CD14-positive monocyte (primary cell): ENCODE measurements at places on chromosomes 7 and 10. TPM values are rescaled to one million over a fixed set of nuclear protein-coding genes. Genes with fewer than 3 reads are reported as not detected.

GRCh38 chr10:119478111-119478802, 64.3 kb downstream of the RGS10 start:
- DNase-seq = no peak
- H3K36me3 ChIP-seq = no peaks in the 10 kb centered on the region
- no peak overlapping the region for H3K4me3 ChIP-seq
- peaks cover 4% of the 10 kb centered on the region for H3K4me1 ChIP-seq
- no peak overlapping the region for H3K27ac ChIP-seq
- no peaks in the 10 kb centered on the region for H3K27me3 ChIP-seq

- no peak for DNase-seq
- H3K27me3 ChIP-seq = peaks cover 16% of the 10 kb centered on the region
- peaks cover 24% of the 10 kb centered on the region for H3K36me3 ChIP-seq
- peak overlapping the region; percentile 90 for H3K4me3 ChIP-seq
Observed at GRCh38 chr10:102245932-102246251, 560 bp downstream of the GBF1 start.

The ITIH2 gene
- polyA plus RNA-seq = not detected

DNA sequence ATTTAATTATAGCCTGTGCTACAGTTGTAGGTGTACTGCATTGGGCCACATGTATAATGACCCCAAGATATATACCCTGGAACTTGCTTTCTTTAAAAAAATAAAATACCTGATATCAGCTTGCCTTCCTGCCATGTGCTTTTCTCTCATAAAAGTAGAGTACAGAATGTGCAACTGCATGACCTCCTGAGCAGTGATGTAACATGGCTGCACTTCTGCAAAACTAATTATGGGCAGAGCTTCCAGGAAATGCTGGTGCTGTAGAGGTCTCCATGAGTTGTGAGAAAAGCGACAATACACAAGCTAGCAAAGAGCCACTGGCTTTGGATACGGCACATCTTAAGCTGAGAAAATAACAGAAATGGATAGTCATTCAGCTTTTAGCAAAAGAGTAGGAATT, 6.5 kb upstream of the ERLIN1 start:
- H3K4me3 ChIP-seq = no peak overlapping the region
- H3K4me1 ChIP-seq = peaks cover 23% of the 10 kb centered on the region
- H3K36me3 ChIP-seq = peaks cover 83% of the 10 kb centered on the region
- no peaks in the 10 kb centered on the region for H3K27me3 ChIP-seq

DNA sequence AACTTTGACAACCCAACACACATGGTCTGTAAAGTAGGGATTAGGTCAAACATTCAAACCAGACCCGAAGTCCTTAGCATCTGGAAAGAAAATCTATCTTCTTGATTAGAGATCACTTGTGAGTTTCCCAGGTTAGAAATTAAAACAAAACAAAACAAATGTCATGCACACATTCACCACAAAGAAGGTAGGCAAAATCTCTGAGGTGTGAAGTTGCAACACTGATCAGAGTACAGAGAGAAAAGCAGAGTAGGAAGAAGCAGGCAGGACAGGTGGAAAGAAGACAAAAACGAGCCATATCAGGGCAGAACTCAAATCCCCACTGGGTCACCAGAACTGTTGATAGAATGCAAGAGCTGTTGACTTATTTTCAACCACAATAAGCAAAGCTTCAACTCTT, 102.8 kb upstream of the THSD7A start:
- H3K27me3 ChIP-seq = no peaks in the 10 kb centered on the region
- no peak overlapping the region for H3K4me3 ChIP-seq
- DNase-seq = no peak
- no peaks in the 10 kb centered on the region for H3K4me1 ChIP-seq

DNA sequence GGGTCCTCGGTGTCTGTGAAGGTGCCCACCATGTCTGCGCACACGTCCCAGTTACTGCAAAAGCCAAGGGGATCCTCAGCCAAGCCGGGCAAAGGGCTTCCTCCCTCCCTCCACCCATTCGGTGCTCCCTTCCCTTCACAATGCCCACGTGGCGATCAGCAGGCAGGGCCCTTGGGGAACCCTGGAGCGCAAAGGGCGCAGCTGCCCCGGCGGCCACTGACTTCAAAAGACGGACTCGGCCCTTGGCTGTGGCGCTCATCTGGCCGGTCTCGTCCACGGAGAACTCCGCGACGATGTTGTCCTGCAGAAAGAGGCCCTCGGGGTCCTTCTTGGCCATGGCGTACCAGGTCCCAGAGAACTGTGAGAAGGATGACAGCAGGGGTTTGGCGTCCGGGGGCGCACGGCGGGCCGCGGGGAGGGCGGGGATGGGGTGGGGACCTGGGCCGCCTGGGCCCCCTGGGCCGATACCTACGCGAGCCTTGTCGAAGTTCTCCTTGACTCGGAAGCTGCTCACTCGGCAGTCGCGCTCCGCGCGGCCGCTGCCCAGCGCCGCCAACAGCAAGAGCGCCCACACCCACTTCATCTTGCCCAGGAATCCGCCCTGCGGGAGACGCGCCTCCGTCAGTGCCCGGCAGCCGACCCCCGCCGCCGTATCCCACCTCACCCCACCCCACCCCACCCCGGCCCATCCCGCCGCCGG, 439 bp downstream of the RBP4 start:
- peak overlapping the region; percentile 69 for H3K4me3 ChIP-seq
- H3K36me3 ChIP-seq = no peaks in the 10 kb centered on the region
- H3K27me3 ChIP-seq = peaks cover 30% of the 10 kb centered on the region
- no peak overlapping the region for H3K27ac ChIP-seq
- DNase-seq = no peak

DNA sequence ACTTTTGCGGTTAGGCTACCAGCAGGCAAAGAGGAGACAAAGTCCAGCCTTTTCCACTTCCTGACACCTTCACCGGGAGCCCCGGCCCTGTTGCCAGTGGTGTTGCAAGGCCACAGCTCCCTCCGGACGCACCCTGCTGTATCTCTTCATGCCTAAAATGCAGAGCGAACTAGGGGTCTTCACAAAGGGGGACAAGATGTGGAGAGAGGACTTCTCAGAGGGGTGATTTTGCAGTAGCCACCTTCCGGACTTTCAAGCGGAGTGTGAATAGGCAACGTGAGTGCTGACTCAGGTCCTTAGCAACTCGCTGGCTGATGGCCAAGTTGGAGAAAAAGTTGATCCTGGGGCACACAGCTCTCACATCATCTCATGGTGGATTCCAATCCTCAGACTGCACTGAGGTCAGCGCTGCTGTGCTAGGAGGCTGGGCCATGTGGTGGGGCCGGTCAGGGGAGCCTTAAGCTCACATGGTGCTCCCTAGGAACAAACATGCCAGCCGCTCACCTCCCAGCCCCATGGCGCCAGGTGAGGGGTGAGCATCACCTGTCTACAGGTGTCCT, 166.3 kb downstream of the LCOR start:
- no peaks in the 10 kb centered on the region for H3K4me1 ChIP-seq
- DNase-seq = no peak
- H3K27ac ChIP-seq = no peak overlapping the region
- H3K27me3 ChIP-seq = no peaks in the 10 kb centered on the region
- H3K36me3 ChIP-seq = no peaks in the 10 kb centered on the region

- no peaks in the 10 kb centered on the region for H3K36me3 ChIP-seq
- DNase-seq = no peak
- no peak overlapping the region for H3K4me3 ChIP-seq
- H3K27ac ChIP-seq = no peak overlapping the region
- H3K4me1 ChIP-seq = no peaks in the 10 kb centered on the region
Observed at GRCh38 chr10:4230036-4230435, 445.0 kb upstream of the KLF6 start.

GRCh38 chr10:129288999-129289584, 177.9 kb upstream of the MGMT start:
- DNase-seq = no peak
- no peaks in the 10 kb centered on the region for H3K27me3 ChIP-seq
- H3K4me3 ChIP-seq = no peak overlapping the region
- no peaks in the 10 kb centered on the region for H3K36me3 ChIP-seq
- H3K27ac ChIP-seq = no peak overlapping the region
- H3K4me1 ChIP-seq = no peaks in the 10 kb centered on the region

DNA sequence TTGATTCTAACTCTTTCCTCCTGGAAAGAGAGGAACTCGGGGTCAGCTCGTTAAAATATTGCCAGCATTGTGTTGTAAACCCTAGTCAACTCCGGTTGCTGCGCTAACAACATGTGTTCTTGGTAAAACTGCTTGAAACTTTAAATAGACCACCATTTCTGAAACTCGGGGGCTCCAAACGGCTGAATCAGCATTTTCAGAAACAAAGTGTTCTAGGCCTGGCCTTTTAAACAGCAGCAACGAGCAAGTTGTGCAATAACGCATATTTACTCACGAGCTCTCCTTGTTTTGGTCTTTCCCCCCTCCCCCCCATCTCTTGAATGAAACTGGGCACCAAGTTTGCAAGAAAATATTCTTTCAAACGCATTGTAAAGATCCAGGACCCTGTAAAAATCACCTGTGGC, 9.2 kb upstream of the GRB10 start:
- DNase-seq = no peak
- no peak overlapping the region for H3K27ac ChIP-seq
- no peaks in the 10 kb centered on the region for H3K36me3 ChIP-seq
- peak overlapping the region; percentile 75 for H3K4me3 ChIP-seq
- peaks cover 18% of the 10 kb centered on the region for H3K27me3 ChIP-seq
- peaks cover 14% of the 10 kb centered on the region for H3K4me1 ChIP-seq

- no peaks in the 10 kb centered on the region for H3K36me3 ChIP-seq
- H3K4me1 ChIP-seq = no peaks in the 10 kb centered on the region
- no peak overlapping the region for H3K27ac ChIP-seq
Observed at GRCh38 chr10:69906425-69906824, 104.7 kb downstream of the COL13A1 start.

DNA sequence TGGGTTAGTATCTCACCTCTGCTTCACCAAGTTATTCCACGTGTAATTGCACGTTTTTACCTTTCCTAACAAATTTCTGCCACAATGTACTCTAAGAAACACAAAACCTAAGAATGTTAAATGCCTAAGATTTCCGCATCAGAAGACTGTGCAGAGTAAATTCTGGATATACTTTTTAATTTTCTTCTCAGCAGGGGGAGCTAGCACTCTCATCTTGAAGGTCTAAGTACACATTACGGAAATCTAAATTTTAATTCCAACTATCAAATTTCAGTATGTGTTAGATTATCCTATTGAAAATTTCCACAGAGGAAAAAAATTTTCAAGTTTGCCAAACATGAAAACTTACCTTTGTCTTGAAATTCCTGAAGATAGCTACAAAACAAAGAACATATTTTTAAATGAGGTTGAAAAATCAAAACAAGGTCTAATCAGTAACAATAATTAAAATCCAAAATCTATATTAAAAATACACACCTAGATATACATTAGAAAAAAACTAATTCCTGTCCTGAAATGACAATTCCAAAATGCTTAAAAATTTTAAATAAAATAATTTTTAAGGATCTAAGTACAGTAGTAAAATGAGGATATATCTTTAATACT, 10.5 kb downstream of the SKAP2 start:
- H3K4me3 ChIP-seq = no peak overlapping the region
- no peak overlapping the region for H3K27ac ChIP-seq
- H3K36me3 ChIP-seq = peaks cover 21% of the 10 kb centered on the region
- H3K27me3 ChIP-seq = peaks cover 4% of the 10 kb centered on the region

The TMEM225B gene
- 0.22 and 0.23 TPM in 2 replicates for polyA plus RNA-seq

DNA sequence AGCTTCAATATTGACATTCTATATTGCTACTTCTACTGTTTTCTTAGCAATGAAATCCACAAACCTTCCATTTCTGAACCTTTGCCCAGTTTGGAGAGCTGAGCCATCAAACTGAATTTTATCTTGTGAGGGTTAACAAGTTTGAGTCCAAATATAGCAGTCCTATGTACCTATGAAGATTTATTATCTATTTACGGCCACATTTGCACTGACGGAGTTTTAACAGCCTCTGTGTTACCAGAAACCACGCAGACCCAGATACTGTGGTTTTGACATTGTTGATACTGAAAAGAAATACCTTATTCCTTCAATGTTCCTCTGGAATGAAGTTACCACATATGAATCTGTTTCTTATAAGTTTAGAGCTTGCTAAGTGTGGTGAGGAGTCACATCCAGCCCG, 172.6 kb downstream of the FGFR2 start:
- no peaks in the 10 kb centered on the region for H3K36me3 ChIP-seq
- no peak for DNase-seq
- H3K4me1 ChIP-seq = no peaks in the 10 kb centered on the region
- no peak overlapping the region for H3K27ac ChIP-seq
- no peaks in the 10 kb centered on the region for H3K27me3 ChIP-seq

The CCL24 gene
- polyA plus RNA-seq = not detected

The ZNF804B gene
- not detected for polyA plus RNA-seq

- H3K4me1 ChIP-seq = no peaks in the 10 kb centered on the region
- no peak overlapping the region for H3K27ac ChIP-seq
Observed at GRCh38 chr10:102615361-102615760, 28.9 kb upstream of the TRIM8 start.

DNA sequence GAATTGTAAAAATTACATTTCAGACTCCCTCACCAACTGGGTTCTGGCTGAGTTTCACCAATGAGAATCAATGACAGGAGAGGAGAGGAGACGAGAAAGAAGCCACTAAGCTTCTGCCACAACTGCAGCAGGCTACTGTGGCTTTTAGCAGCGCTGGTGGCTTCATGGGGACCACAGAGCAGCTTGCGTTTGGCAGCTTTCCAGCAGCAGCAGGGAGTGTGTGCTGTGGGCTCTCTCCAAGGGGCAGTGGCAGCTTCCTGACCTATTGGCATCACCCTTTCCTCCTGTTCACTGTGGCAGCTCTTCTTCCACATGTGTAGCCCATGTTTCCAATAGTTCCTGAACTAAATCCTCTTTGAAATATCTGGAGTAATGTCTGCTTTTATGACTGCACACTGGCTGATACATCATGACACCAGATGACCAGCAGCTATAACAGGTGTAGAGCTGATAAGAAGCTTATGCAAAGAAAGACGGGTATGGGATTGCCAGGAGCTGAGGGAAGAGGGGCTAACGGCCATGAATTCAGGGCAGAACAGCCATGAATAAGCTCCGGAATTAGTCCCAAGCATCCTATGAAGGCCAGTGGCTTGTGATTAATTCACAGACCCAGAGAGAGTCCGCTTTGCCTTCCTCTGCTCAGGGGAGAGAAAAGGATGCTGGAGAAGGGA, 46.8 kb downstream of the KCNH2 start:
- no peaks in the 10 kb centered on the region for H3K4me1 ChIP-seq
- H3K36me3 ChIP-seq = no peaks in the 10 kb centered on the region
- H3K27me3 ChIP-seq = peaks cover 4% of the 10 kb centered on the region
- no peak overlapping the region for H3K27ac ChIP-seq

DNA sequence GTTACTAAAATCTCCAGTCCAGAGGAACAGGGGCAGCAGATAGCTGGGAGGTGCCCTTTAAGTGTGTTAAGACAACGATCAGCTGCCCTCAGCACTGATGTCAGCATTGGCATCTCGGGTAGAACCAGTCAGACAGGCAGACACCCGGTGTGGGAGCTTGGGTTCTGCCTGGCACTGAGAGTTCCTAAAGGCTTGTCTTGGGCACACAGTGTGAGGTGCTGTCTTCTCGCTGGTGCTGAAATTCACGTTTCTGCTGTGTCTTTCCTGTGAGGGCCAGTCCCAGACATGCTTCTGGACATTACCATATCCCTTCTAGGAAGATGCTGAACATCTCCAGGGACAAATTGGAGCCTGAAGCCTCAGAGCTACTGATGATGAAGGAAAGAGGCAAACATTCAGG, 156.2 kb downstream of the DNAJB6 start:
- H3K36me3 ChIP-seq = no peaks in the 10 kb centered on the region
- peaks cover 12% of the 10 kb centered on the region for H3K27me3 ChIP-seq
- H3K4me1 ChIP-seq = peaks cover 12% of the 10 kb centered on the region
- H3K4me3 ChIP-seq = no peak overlapping the region
- DNase-seq = no peak
- no peak overlapping the region for H3K27ac ChIP-seq
